ENCODE measurements at places on chromosomes 11 and 22. TPM values are rescaled to one million over a fixed set of nuclear protein-coding genes. Genes with fewer than 3 reads are reported as not detected.

GRCh38 chr11:2912498-2912897 lies 16.7 kb downstream of the PHLDA2 start:
- DNase-seq, result no peak

DNA sequence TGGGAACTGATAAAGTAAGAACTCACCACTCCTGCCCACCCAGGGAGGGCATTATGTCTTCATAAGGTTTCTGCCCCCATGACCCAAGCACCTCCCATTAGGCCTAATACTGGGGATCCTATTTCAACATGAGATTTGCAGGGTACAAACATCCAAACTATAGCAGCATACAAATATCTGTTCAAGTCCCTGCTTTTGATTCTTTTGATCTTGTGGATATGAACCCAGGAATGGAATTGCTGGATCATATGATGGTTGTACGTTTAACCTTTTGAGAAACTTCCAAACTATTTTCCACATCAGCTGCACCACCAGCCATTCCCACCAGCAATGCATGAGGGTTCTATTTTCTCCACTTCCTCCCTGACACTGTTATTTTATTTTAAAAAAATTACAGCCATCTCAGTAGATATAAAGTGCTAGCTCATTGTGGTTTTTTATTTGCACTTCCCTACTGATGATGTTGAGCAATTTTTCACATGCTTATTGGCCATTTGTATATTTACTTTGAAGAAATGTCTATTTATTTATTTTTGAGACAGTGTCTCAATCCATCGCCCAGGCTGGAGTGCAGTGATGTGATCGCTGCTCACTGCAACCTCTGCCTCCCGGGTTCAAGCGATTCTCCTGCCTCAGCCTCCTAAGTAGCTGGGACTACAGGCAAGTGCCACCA lies 7.1 kb upstream of the ATG16L2 start:
- no peak for DNase-seq

- no peak for DNase-seq
These were observed 149.7 kb downstream of the CTTN start for GRCh38 chr11:70547821-70548670.

DNA sequence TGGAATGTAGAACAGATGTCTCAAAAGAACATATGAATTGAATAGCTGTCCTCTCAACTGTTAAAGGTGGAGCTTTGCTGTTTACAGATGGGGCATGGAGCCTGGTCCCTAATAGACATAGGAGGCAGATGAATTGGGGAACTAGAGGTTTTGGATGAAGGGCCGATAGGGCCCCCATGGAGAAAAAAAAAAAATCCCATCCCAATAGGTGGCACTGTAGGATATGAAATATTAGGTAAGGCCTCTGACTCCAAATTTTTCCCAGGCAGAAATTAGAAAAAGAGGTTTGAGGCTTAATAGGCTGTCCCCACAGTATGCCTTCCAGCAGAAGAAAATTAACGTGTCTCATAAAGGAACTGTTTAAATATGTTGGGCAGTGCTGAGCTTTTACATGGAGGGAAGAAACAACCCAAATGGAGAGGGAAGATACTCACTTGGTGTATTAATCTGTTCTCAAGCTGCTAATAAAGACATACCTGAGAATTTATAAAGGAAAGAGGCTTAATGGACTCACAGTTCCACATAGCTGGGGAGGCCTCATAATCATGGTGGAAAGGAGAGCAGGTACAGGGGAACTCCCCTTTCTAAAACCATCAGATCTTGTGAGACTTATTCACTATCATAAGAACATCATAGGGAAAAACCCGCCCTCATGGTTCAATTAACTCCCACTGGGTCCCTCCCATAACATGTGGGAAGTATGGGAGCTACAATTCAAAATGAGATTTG lies 30.1 kb upstream of the TMEM45B start:
- DNase-seq, result no peak

Gene ANGPTL5
- not detected for polyA plus RNA-seq

Gene DRD4
- polyA plus RNA-seq, result 0.05 TPM

GRCh38 chr22:30856741-30857502 lies 111.7 kb downstream of the MORC2 start:
- DNase-seq, result no peak

GRCh38 chr11:72379384-72380131 lies 54.8 kb downstream of the CLPB start:
- DNase-seq, result no peak

Gene LRRN4CL
- 5.7 TPM for polyA plus RNA-seq

DNA sequence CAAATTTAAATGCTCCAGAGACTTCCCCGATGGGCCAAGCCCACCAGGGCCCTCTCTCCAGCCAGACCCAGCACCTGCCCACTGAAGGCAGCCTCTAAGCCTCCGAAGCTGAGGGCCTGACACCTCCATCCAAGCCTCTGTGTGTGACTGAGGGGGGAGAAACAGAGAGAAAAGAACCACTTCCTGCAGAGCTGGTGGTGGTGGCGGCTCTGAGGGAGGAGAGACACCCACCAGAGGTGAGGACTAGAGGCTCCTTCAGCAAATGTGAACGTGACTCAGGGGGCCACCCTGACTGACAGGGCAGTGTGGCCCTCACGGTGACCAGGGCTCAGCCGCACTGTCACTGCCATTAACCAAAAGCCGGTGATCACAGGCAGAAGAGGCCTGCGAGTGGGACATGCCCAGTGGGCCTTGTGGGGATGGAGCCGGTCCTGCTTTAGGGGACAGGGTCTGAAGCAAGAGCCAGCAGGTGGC lies 31.0 kb upstream of the CD5 start:
- DNase-seq, result no peak

DNA sequence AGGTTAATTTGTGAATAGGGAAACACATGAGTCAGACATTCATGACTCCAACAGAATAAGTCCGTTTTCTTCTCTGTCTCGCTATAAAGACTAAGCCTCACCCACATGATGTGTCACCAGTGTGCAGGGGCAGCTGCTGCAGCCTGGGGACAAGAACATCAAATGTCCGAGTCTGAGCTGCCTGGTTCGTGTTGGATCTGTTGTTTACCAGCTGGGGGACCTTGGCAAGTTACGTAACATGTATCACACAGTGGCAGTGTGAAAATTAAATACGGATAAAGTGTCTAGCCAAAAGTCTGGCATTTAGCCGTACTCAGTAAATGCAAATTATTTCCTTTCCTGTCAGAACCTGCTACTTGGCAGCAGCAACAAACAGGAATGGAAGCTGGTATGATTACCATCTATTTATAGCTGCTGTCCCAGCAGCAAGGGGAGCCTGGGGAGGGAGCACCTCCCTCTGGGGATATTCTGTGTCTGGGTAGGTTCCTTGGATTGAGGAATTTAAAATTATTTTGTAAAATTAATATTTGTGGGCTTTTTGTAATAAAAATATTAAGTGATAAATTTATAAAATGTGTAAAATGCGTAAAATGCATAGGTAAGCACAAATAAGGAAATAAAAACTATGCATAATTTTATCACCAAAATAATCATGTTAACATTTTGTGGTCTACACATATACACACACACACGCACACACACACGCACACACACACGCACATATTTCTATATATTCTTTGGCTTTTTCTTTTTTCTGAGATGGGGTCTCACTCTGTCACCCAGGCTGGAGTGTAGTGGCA lies 1.3 kb upstream of the CLDN25 start:
- DNase-seq, result no peak

DNA sequence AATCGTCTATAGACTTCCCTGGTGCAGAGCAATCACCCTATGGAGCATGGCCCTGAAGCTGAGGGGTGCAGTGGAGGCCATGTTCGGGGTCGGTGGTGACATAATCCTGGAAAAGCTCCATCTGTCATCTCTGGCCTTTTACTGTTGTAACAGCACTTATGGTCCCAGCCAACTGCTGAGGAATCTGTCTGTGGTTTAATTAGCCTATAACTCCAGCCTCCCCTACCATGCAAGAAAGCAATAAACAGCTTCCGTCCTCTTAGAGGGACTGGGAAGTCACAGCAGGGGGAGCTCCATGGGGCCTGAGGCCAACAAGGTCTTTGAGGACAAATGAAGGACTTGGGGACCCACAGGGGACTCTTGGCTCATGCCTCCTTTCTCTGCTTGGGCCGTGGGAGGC lies 159.1 kb upstream of the NECTIN1 start:
- DNase-seq, result no peak

Gene MS4A4E
- not detected for polyA plus RNA-seq

DNA sequence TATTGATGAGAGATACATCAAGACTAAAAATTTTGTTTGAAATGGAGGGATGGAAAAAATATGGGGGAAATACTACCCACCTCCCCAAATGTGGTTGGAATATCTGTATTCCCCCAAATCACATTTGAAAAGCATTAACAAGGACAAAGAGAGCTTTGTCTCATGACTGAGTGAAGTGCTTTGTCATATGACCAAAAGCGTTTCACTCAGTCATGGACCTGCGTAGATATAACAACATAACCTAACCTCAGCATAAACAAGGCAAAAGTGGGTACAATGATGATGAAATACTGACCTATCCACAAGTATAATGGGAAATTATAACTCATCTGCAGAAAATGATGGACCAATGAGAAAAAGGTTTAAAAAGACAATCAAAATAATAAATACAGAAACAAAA lies 418.3 kb downstream of the TBC1D22A start:
- DNase-seq, result no peak

DNA sequence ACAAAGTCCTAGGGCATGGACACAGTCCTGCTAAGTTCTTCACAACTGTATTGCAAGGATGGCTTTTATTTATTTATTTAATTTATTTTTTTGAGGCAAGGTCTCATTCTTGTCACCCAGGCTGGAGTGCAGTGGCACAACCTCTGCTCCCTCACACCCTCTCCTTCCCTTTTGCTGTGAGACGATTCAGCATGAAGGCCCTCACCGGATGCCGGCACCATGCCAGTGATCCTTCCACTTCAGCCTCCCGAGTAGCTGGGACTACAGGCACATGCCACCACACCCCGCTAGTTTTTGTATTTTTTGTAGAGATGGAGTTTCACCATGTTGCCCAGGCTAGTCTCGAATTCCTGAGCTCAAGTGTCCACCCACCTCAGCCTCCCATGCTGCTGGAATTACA lies 17.8 kb downstream of the EED start:
- DNase-seq, result no peak

DNA sequence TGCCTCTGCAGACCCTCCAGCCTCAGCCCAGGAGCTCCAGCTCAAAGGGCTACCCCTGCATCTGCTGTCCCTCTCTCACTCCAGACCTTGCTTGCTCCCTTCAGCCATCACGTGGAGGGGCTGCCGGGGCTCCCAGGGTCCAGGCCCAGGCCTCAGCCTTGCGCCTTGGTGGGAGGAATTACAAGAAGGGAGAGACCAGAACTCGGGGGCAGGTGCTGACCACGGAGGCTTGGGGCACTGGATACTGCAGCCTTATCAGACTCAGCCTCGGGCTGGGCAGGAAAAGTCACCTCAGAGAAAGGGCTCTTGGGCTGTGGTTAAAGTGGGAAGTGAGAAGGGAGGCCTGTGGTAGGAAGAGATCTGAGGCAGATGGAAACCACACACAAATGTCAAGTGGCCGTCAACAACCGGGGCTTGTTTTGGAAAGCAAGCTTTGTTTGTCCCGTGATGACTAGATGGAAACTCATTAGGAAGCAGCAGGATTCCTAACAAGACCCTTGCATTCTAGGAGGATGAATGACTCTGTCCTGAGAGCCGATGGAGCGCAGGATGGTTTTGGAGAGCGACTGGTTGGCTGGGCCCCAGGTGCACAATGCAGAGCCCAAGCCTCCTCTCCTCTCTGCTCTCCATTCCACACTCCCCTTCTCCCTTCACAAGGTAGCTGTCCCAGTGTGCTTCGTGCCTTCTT lies 1321.7 kb downstream of the TBC1D22A start:
- no peak for DNase-seq

DNA sequence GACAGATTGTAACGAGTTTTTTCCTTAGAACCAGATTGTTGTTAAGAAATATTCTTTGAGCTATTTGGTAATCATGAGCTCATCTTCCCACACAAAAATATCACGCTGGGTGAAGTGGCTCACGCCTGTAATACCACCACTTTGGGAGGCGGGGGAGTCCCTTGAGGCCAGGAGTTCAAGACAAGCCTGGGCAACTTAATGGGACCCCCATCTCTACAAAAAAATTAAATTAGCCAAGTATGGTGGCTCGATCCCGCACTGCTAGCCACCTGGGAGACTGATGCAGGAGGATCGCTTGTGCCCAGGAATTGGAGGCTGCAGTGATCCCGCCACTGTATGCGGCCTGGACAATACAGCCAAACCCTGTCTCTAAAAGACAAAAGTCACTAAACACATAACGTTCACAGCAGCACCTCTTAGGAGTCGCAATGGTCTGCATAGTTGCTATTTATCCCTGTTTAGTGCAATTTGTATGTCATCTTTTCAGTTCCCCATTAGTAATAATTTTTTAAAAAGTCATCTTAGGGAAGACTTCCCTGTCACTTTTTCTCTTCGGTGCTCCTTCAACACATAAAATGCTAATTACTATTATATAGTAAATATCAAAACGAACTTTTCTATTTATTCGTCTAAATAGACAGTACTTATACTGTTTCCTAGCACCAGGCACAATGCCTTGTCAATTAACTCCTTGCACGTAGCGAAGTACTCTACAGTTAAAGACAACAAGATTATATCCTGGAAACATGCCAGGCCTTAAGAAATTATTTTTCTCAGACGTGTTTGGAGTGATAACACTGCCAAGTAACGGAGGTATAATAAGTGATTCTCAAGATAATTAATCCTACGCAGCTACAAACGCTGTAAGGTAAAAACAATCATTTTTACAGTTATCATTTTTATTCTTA lies 1.1 kb downstream of the ST13 start:
- no peak for DNase-seq

DNA sequence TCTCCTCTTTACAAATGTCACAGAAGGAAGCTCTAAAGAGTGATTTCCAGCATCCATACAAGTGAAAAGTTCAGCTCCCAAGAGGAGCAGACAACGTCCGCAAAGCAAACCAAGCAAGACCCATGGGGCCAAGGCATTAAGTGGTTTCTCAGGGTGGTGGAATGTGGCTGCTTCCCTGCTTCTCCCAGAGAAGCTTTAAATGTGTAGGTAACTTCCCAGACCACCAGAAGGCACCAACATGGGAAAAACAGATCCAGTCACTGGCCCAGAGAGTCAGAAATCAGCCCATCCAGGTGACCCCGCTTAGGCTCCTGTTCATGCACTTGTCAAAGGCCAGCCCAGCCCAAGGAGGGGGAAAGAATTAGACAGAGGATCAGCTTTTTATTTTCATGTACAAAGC lies 13.3 kb upstream of the PHF21A start:
- DNase-seq, result no peak

DNA sequence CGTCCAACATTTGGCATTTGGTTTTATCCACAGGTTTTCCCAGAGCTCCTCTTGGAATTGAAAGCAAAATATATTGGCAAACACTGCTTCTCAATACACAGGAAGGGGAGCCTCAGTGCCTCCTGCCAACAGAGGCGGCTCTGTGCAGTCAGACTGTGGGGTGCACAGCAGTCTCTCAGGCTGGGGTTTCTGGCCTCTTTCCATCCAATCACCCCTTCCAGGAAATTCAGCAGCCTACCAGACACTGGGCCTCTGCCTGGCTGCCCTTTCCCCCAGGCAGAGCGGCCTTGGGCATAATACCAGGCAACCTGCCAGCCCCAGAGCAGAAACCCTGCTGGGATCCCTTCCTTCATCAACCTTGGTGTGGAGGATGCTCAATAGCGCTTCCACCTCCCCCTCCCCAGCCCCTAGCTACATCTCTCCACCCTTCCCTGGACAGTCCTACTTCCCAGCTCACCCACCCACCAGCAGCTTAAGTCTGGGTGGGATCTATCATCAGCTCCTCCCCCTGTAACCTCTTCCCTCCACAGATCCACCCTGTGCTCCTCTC lies 17.8 kb upstream of the RAPSN start:
- no peak for DNase-seq

All from AG04450 (cell line).